ENCODE measurements at places on chromosomes 7 and 10.

DNA sequence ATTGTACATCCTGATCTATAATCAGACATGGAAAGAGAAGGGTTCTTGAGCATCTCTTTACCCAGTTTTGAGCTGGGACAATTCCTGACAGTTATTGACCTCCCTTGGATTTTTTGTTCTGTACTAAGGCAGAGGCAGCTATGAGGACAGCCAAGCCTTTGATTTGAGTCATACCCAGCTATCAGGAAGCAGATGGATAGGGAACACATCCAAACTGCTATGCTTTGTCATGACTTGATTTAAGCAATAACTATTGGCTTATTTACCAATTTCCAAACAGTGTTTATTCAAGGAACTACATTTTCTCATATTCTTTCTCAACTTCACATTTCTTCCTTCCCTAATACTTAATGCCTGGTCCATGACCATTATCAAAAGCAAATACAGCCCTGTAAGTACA, 396.4 kb upstream of the STEAP1 start:
- no peak for DNase-seq

DNA sequence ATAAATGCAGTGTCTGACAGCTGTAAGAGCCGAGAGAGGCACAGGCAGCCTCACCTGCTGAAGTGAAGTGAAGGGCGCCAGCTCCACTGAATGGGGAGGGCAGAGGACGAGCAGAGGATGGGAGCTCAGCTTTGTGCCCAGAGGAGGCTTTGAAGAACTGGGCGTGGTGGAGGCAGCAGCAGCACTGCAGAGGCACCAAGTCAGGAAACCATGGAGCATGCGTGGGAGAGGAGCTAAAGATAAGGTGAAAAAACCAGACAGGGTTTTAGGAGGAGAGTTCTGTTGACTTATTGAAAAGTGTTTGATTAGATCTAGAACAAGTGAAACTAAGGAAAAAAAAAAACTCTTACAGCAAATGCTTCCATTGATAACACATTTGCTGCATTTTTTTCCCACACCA, 216.4 kb downstream of the CXCL12 start:
- DNase-seq: no peak

GRCh38 chr7:151704960-151705635, 171.8 kb downstream of the PRKAG2 start:
- no peak for DNase-seq

- DNase-seq: no peak
These were observed 33.9 kb downstream of the VWDE start for GRCh38 chr7:12369756-12370155.

DNA sequence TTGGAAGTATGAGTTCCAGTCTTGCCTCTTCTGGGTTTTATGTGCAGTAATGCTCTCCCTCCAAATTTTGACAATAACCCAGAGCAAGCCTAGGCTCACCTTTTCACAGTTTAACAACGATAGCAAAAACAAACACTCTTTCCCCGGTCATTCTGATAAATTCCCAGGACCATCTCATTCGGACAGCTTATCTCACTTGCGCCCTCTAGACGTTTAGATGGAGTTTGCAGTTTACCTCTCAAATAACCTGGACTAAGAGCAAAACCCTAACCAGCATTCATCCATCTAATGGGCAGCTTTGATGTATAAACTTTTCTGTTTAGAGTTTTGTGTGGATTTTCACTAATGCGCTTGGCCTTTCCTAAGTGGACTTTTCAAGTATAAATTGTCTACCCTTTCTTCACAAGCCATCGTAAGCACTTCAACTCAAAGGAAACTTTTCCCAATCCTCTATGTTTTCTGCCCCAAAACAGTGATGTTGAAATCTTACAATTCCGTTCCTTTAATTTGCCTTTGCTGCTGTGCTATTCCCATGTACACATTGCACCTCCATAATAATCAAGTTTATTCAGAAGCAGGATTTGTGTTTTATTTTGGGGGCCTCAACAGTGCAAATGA, 114.9 kb downstream of the HDAC9 start:
- no peak for DNase-seq

DNA sequence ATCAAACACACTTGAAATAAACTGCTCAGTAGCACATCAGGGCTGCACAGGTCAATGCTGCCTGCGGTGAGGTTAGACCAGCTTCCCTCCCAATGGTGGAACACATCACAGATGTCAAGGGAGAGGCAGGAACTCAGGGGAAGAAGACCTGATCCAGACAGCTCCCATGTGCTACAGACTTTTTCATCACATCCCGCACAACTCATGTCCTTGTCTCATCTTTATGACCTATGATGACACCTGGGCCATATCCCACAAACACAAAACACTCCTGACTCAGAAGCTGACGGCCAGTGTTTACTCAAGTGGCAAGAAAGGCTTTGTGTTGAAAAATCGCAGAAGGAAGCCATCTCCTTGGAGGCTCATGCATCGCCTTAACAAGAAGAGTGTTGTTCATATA, 91.6 kb downstream of the HTR5A start:
- no peak for DNase-seq

DNA sequence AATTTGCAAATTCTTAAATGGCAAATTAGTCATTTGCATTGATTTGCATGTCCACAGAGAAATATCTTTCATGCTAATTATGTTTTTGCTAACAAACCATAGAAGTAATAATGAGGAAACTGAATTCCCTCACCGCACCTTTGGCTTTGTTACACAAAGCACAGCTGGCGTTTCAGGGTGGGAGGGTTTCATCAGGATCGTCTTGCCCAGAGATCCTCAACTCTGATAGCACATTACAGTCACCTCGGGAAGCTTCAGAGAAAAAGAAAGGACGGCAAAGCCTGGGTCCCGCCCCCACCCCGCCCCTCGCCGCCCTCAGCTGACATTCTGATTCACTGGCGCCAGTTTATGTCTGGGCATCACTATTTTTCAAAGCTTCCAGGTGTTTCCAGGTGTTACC, 119.4 kb downstream of the PTPRN2 start:
- no peak for DNase-seq
